Right atrium auricular region (tissue), 2 donors: ENCODE measurements at places on chromosomes 1 and 21. TPM values are rescaled to one million over a fixed set of nuclear protein-coding genes. Genes with fewer than 3 reads are reported as not detected.

DNA sequence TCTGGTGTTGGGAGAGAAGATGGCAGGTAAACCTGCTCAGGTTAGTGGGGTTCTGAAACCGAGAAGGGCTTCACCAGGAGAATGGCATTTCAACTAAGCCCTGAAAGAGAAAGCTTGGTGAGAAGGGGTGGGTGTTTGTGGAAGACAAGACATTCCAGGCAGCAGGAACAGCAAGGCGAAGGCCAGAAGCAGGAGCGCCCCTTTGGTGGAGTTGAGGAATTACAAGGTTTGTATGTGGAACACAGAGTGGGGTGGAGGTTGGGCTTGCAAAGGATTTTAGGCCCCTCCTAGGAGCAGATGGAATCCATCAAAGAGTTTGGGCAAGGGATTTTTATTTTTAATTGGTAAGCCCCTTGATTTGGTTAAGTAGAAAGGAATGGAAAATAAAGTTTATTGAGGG lies 24.8 kb upstream of the ELOA start:
- no peak for DNase-seq

DNA sequence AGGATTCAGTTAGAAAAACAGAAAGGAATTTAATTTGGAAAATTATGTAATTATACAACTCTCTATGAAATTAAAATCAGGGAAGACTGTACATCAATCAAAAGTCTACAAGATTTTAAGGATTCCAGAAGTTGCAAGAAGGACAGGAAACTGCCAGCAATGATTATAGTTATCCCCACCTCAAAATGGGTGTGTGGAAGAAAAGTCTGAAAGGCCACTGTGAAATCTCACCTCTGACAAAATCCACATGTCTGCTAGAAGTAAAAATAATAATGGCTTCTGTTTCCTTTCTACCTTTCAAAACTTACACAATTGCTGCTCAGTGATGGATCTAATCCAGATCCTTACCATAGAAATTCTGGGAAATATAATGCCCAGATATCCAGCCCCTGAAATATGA lies 708.1 kb upstream of the ADGRL4 start:
- no peak for DNase-seq

GRCh38 chr1:202553560-202554038 lies 156.7 kb downstream of the SYT2 start:
- DNase-seq = no peak

- no peak for DNase-seq
Measured at GRCh38 chr1:116722016-116722838, 32.0 kb upstream of the CD2 start.

SAMD11 gene
- 2.7 TPM for total RNA-seq

HYI gene
- total RNA-seq = 17.3 TPM
